HuH-7.5 (cell line): ENCODE measurements at places on chromosomes 2 and 18.
A peak's percentile ranks its signal among the peaks of the same experiment; 100 is the strongest.

DNA sequence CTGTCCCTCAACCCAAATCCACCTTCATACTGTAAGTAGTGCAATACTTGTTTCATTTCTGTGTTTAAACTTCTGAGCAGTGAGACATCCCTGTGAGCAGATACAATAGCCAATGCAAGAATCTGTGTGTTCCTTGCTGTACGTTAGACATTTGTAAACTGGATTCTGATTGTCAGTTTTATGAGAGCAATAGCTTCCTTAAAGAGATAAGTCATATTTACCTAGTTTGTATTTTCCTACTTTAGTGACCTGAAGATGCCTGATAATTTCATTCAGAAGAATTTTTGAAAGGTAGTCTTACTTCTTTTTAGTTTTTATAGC is 90.7 kb downstream of the DPP4 start:
- DNase-seq = no peak

GRCh38 chr2:190723397-190724090 is 74.7 kb downstream of the NAB1 start:
- no peak for DNase-seq

DNA sequence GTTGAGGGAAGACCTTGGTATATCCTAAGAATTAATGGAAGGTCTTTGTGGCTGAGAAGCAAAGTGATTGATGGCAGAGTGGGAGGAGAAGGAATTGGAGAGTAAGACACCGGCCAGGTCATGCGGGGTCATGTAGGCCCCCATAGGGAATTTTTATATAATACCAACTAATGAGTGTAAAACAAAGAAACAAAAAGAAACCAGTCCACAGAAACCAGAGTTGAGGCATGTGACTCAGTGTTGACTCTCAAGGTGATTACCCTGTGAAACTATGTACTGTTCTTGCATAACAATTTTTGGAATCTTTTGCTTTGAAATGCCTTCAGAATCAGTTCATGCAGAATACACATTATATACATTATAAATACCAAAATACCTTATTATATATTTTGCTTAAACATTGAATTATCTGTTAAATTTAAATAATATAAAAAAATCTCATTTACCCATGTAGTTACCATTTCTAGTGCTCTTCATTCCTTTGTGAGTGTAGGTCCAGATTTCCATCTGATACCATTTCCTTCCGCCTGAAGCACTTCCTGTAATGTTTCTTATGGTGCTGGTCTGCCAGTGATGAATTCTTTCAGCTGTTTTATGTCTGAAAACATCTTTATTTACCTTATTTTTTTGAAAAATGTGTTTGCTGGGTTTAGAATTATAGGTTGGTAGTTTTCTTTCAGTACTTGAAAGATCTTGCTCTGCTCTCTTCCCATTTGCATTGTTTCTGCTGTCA is 8.6 kb downstream of the CLIP4 start:
- no peak for DNase-seq

DNA sequence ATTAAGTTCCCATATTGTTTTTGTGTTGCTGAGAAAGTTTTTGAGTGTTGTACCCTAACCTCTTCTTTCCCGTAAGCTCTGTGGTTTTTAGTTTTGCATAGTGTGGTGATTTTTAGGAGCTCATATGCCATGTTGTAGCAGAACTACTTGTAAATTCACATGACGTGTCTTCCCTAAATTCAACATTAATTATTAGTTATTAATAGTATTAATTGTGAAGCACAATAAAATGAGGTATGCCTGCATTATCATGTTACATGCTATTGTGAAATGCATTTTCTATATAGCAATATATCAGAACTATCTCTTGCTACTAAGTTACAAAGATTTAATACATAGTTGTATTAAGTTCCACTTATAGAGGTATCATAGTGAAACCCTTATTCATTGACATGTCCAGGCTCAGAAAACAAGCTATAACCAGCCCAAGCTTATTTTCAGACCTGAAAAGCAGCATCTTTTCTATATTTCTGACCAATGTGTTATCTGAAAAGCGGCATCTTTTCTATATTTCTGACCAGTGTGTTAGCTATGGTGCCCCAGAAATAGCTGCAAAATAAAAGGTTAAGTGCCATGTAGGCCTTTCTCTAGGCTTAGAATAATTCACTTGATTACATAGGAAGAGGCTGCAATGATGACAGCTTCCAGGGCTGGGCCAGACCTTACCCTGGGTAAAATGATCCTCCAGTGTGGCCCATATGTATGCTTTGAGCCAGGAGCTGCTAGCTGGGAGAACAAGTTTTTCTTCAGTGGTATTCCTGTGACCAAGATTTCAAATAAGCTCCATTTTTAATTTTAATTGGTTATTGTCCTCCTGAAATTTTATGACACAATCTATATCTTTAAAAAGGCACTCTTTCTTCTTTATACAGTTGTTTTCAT is 21.6 kb downstream of the EPAS1 start:
- no peak for DNase-seq

- peak; percentile 14 for DNase-seq
Observed at GRCh38 chr2:109558076-109558882, 55.5 kb downstream of the SEPTIN10 start.

DNA sequence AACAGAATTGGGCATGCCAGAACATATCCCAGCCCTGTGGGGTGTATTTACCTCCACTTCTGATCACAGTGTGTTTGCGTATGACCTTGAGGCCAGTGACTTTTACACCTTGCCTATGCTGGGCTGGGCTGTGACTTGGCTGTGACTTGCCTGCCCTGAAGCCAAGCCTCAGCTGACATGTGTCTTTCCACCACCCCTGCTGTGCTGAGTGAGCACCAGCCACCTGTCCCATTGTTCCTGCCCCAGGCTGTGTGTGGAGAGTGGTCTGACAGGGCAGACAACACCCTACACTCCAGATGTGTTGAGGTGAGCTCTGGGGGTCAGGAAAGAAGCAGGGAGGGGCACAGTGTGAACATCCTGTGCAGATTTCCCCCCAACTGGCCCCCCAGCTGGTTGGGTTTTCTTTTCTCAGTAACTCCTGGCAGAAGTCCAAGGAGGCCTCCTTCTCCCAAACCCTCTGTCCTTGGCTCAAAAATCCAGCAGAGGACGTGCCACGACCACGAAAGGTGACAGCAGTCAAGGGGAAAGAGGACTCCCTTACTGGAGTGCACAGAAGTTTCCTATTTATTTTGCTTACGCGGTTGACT is 5.1 kb upstream of the STEAP3 start:
- no peak for DNase-seq

GRCh38 chr18:37570336-37570930 is 4.8 kb upstream of the CELF4 start:
- DNase-seq = no peak

- no peak for DNase-seq
Observed at GRCh38 chr2:195021711-195022507, 635.1 kb upstream of the SLC39A10 start.

GRCh38 chr2:111194835-111195621 is 74.3 kb downstream of the BCL2L11 start:
- DNase-seq = no peak

- no peak for DNase-seq
Observed at GRCh38 chr2:189639007-189639609, 22.2 kb upstream of the ASNSD1 start.

- peak; percentile 33 for DNase-seq
Observed at GRCh38 chr2:30026091-30027055, 105.0 kb upstream of the ALK start.

DNA sequence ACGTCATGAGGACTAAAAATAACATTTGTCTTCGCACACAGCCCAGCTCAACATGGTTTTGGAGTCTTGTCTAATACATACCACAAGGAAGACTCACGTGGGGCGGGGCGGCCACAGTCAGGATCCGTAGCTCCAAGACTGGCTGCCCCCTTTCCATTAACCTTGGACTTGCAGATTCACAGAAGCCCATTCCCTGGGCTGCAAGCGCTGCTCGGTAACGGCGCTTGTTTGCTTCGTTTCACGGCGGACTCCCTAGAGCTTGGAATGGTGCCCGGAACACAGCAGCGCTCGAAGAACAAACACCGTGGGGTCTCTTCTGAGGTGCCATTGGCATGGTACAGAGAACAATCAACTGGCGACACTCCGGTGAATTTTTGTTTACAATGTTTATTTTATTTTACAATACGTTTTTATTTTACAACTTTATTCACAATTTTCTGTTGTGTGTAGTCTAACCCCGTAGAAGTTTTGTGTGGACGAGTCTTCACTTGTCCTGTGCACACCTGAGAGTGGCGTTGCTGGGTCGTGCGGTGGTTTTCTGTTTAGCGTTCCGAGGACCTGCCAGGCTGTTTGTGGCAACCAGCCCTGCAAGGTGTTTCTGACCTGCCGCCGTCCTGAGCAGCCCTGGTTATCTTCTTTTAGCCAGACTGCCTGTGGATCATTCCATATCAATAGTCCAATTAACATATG is 126.5 kb downstream of the GALR1 start:
- DNase-seq = no peak

- peak; percentile 29 for DNase-seq
Observed at GRCh38 chr2:120669121-120669952, 66.3 kb upstream of the GLI2 start.

GRCh38 chr2:123453046-123453700 is 571.9 kb upstream of the CNTNAP5 start:
- no peak for DNase-seq

DNA sequence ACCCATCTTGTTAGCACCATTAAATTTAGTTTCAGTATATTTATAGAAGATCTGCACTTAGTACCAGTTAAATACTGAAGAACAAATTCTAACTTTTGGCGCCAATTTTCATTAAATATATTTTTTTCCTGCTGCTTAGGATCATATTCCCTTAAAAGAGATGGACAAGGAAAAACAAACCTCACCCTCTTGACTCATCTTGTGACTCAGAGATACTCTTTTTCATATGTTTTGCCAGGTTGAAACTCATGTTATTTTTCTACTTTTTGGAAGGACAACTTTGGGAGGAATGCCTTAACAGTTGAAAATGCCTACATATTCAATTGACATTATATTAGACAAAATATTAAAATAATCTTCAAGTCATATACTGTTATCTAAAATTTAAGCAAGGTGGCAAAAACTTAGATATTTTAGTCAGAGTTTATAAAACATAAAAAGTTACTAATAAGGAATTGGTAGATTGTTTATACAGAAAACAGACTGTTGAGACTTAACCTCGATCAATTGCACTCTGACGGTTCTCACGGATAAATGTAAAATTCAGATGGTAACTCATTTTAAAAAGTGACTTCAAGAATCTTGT is 36.2 kb downstream of the PNO1 start:
- DNase-seq = no peak

- no peak for DNase-seq
Observed at GRCh38 chr18:54867131-54867530, 38.9 kb downstream of the RAB27B start.

DNA sequence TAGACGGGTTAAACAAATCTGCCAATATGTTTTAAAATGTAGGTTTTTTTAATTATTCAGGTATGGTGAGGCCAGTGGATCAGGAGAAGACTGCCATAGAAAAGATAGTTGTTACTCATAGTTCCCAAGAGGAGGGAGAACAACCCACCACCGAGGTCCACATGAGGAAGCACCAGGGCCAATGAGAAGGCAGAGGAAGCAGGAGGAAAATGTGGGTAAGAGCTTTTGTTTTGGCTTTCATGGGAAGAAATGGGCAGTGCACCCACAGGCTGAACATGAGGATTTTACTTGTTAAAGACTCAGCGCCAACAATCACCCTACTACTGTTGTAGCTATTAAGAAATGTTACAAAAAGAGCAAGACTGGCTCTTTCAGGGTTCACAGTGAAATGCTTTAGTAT is 191.8 kb upstream of the HNMT start:
- no peak for DNase-seq

DNA sequence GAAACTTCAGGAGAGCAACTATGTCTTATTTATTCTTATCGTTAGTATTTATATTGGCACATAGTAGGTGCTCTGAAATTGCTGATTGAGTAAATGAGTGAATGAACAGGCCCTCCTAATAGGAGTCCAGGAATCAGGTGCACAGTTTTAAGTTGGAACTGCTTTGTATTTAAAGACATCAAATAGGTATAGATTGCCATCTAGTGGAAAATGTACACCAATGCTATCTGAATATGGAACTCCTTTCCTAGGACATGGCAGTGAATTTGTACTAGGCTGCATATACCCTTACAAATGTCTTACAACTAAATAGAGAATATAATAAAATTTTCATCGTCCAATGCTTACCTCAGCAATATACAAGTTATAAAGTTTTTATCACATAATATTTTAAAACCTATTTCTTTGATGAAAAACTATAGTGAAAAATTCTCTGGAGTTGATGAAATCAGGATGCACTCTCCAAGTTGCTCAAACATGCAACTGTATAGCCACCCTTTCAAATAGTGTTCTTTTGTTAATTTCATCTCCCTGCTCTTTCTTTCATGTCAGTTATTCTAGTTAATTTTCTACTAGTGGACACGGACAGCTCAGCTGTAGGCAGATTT is 318.9 kb upstream of the SYT4 start:
- peak; percentile 6 for DNase-seq

DNA sequence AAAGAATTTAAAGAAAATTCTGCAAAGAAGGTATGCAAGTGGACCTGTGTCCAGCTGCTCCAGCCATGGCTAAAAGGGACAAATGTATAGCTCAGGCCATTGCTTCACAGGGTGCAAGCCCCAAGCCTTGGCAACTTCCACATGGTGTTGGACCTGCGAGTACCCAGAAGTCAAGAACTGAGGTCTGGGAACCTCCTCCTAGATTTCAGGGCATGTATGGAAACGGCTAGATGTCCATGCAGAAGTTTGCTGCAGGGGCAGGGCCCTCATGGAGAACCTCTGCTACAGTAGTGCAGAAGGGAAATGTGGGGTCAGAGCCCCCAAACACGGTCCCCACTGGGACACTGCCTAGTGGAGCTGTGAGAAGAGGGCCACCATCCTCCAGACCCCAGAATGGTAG is 284.0 kb upstream of the RAB6C start:
- no peak for DNase-seq

DNA sequence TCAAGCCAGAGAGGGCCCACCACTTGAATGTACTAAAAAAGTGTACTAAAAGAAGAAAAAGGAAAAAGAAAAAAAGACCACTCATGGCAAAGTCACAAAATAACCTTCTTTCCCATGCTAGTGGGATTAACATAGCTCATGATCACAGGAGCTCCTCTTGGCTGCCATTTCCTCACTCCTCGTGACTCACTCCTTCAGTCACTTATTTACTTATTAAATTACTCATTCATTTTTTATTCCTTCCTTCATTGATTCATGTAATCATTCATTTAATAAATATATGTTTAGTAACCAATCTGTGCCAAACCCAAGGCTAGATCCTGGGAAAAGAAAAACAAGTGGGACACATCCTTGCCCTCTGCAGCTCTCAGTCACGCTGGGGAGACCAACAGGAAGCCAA is 300.5 kb downstream of the INSIG2 start:
- no peak for DNase-seq
